ENCODE measurements at places on chromosomes 2 and 18.

DNA sequence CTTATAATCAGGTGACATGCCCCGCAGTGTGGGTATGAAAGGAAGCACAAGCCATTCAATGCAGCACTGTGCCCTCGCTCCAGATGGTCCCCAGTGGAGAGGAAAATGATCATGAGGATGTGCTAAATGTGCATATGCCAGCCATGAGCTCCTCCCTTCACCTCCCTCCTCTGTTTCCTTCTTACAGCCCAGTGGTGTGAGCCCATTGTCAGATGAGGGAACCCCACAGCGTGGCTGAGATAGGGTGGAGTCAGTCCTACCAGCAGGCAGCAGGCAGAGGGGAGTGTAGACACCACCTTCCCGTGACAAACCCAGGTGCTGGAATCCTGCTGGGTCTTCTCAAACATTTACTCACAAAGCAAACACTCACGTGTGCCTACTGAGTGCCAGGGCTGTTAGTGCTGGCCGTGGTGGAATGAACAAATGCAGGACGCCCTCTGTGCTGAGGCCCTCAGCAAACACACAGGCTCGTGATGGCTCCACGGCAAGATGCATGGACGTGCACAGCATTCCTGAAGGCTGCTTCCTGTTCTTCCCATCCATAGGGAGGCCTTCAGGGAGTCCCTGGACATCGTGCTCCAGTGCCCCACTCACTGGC is 181.7 kb upstream of the TPO start:
- DNase-seq, result no peak

DNA sequence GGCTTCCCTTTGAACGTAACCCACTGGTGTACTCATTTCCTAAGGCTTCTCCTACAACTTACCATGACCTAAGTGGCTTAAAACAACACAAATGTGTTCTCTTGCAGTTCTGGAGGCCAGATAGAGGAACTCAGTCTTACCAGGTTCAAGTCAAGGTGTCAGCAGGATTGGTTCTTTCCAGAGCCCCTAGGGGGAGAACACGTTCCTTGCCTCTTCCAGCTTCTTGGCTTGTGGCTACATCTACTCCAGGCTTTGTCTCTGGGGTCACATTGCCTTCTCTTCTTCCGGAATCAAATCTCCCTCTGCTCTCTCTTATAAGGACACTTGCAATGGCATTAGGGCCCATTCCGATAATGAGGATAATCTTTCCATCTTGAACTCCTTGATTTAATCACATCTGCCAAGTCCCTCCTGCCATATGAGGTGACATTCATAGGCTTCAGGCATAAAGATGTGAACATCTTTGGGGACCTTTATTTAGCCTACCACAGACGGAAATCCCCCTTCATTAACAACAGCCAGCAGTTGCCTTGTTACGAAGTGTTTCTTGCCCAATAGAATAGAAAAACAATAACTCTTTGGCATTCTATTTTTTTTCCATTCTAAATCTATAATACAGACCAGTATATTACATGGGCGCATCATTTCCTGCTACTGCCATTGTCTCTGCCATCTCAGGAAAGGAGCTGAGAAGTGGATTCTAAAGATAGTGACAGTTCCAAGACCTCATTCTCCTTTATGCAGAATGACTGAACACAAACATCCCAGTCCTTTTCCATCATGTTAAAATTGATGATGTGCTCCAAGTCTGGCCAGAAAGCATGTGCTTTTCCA is 362.0 kb downstream of the ZNF521 start:
- DNase-seq, result no peak

DNA sequence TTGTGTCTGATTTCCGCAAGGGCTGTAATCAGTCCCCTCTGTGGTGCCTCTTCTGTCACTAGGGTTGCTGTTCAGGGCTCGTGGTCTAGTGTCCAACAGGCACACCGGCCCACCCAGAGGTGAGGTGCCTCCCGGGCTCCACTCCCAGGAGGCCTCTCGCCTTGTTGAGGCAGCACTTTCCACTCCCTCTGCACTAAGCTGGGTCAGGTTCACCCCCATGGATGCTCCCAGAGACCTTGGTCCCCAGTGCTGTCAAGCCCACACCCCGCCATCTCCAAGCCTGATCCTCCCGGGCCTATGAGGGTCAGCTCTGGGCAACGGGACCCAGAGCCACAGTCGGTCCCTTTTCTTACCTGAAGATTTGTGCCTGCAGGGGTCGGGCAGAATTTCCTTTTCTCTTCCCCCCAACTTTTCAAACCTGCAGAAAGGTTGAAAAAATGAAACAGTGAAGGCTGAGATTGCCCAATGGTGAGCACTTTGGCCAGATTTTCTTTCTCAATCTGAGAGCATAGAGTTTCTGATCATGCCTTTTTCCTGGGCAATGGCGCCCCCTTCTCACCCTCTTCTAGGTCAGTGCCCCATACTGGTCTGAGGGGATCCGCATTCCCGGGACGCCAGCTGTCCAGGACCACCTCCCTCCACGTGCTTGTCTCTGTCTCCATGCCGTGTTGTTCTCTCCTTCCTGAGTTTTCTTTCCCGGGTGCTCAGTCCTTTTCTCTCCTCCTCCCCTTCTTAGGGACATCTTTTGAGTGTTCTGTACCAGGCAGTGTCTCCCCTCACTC is 148.0 kb downstream of the ASB1 start:
- no peak for DNase-seq

GRCh38 chr2:49837561-49838293 is 683.4 kb upstream of the FSHR start:
- no peak for DNase-seq

GRCh38 chr2:110114831-110115255 is 779 bp downstream of the MALL start:
- DNase-seq, result no peak

DNA sequence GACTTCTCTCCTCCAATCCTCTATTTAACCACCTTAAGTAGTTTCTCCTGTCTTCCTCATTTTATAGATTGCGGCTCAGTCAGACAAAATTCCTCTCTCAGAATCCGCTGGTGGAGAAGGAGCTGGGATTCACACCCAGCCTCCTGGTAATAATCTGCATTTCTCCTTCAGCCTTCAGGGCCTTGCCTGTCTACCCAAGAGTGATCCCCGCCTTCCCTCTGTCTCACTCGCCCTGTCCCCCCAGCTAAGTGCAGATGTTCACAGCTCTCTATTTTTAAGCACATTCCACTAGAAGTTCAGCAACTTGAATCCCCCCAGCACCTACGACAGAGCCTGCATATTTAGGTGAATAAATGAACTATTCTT is 212.5 kb upstream of the HAAO start:
- DNase-seq, result no peak

GRCh38 chr18:42872838-42873237 is 242.6 kb downstream of the RIT2 start:
- DNase-seq, result no peak

DNA sequence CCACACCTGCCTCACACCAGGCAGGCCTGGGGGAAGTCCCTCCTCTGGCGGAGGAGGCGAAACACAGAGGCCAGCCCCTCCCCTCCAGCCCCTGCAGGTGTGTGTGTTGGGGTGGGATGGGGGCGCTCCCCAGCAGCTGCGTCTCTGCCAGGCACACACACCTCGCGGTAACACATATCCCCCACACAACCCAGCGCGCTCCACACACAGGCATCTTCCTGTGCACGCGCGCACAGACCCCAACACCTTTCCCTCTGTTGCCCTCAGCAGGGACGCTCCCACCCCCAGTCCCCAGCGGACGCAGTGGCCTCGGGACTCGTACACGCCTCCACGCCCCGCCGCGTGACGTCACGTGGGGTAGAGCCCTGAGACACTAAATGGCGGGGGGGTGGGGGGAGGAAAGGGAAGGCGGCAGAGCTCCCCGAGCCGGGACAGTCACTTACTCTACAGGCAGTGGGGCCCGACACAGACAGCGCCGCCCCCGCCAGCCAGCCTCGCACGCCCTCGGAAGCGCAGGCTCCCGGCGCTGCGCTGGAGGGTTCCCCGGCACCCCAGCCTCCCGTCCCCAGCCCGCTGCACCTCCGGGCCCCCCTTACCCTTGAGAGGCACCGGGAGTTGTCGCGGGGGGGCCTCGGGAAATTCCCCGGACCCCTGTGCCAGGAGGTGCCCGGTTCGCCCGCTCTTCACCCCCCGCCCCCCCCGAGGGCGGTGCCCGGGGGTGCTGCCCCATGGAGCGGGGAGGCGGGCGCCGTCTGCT is at the start of gene WNT10A:
Gene WNT10A (plus strand): TSS at position 751 of the 757 bp plus-strand sequence. CDS start 144 bp downstream, outside the sequence.
- DNase-seq, result no peak

GRCh38 chr18:70229639-70230038 is 24.2 kb upstream of the RTTN start:
- DNase-seq, result no peak

DNA sequence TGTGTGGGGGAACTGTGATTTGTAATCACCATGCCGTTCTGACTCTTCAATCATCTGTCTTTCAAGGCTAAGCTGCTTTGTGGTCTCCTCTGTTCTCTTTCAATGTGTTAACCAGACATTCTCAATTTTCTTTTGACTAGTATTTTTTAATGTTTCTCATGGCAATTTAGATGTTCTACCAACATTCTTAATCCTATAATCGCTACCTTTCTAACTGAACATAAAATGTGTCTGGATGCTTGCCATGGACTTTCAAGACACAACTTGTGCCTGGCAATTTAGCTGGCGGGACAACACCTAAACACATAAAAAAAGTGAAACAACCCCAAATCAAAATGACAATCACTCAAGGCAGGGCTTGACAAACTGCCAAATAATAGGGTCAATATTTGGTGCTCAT is 135.0 kb upstream of the ACKR3 start:
- DNase-seq, result no peak

- DNase-seq, result no peak
These were observed 129.1 kb upstream of the WDR75 start for GRCh38 chr2:189312211-189312610.

GRCh38 chr2:187404431-187405110 is 43.5 kb downstream of the CALCRL start:
- no peak for DNase-seq

GRCh38 chr2:5394223-5394622 is 298.0 kb upstream of the SOX11 start:
- DNase-seq, result no peak

- DNase-seq, result no peak
These were observed 86.9 kb downstream of the ATAD2B start for GRCh38 chr2:23839919-23840578.

GRCh38 chr18:41155910-41156851 is 798.9 kb upstream of the PIK3C3 start:
- no peak for DNase-seq

DNA sequence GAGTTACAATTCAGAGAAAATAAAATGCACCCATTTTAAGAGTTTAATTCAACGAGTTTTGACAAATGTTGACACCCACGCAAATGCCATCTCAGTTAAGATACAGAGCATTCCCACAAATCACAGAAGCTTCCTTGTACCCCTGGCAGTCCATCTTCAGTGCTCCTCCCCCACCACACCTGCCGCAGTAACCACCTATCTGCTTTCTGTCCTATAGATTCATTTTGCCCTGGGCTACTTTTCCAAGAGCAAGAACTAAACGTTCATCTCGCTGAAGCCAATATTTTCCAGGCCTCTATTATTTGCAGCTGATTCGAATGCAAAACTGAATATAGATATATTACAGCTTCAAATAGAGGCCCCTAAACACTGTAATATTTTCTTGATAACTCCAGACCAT is 13.4 kb upstream of the HPCAL1 start:
- DNase-seq, result no peak

DNA sequence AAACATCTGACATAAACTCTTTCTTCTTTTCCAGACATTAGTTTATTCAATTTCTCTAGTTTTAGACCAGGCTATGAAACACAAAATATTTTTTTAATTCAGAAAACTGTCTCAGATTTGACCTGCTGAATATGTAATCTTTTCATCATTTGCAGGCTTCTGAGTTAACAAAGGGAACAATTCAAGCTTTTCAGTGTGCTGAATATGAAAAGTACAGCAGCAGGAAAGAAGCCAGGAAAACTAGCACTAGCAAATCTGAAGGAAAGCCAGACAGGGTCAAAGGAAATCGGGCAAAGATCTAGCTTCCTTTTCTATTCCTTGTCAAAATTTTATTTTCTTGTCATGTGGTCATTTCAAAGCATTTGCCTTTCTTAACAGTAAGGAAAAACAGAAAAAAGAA is 35.3 kb downstream of the ACVR1C start:
- no peak for DNase-seq

DNA sequence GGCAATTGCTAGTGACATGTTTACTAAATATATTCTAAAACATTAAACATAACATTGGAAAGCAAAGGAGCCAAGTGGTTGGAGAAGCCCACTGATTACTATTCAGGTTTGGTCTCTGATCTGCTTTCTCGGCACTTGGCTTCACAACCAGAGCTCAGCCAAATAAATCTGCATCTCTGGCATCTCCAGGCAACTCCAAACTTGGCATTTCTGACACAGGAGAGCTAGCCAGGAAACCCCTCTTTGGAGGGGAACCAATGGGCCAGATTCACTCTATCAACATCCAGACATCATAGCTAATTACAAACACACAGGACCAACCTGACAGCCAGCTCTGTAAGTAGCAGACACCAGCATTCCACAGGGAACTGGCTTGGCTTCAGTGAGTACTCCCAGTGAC is 150.3 kb upstream of the ETAA1 start:
- DNase-seq, result no peak

DNA sequence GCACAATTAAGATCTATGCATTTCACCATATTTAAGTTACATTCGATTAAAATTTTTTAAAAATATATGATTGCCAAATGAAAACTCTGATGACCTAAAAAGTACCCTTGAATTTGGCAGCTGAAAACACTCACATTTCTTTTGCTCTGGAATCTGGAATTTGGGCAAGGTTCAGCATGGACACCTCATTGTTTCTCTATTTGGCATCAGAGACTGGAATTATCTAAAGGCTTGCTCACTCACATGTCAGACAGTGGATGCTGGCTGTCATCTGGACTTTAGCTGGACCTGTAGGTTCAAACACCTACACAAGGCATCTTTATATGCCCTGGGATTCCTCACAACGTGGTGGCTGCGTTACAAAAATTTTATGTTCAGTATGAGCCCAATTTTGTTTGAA is 16.1 kb downstream of the MBOAT2 start:
- DNase-seq, result no peak

DNA sequence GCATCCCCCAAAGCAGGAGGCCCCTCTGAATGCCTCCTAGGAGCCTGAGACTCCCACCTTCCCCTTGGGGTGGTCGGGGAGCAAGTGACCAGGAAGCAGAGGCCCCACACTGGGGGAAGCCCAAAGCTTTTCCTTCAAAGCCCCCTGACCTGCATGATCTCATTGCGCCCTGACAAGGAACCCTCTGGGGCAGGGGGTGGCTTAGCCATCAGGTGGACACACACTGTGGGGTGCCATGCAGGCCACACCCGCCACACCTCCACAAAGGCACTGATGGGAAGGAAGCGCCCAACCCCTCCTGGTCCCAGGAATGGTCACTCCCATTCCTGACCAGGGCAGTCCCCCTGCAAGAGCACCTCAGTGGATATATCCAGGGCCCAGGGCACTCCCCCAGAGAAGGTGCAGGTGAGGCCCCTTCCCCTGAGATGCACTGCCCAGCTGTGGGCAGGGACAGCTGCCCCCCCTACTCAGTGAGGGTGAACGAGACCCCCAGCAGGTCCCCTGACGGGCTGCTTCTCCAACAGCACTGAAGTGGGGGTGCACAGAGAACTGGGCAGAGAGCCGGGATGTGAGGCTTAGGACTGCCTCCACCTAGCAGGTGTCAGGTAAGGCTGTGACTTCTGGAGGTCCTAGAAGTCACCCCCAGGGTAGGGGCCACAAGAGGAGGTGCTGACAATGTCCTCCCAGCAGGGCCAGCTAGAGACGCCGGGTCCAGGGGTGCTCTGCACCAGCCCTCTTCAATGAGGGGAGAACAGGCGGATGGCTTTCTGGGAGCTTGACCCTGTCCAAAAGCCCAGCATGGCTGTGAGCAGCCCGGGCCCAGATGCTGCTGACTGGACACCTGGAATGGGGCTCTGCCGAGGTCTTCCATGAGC is 31.5 kb downstream of the HS6ST1 start:
- no peak for DNase-seq

Measured in fibroblast of skin of left quadriceps (primary cell).